ENCODE measurements at places on chromosomes 1 and 21.

DNA sequence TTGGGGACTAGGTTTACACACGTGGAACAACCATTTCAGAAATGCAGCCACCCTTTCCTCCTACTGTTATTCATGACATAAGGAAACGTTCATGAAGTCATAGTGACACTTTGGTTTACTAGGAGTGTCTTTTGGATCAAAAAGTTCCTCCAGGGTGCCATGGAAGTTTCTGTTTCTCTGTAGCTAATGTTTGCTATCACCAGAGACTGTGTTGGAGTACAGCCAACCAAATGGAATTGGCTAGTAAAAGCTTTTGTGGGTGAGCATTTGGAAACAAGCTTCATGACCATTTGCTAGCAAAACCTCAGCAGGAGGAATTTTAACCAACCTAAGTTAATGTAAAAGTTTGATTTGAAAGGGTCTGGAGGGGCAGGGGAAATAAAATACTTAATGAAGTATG lies 43.9 kb upstream of the ADGRL2 start:
- no peak for DNase-seq

- no peak for DNase-seq
Observed at GRCh38 chr1:202112859-202113689, 9.6 kb upstream of the GPR37L1 start.

DNA sequence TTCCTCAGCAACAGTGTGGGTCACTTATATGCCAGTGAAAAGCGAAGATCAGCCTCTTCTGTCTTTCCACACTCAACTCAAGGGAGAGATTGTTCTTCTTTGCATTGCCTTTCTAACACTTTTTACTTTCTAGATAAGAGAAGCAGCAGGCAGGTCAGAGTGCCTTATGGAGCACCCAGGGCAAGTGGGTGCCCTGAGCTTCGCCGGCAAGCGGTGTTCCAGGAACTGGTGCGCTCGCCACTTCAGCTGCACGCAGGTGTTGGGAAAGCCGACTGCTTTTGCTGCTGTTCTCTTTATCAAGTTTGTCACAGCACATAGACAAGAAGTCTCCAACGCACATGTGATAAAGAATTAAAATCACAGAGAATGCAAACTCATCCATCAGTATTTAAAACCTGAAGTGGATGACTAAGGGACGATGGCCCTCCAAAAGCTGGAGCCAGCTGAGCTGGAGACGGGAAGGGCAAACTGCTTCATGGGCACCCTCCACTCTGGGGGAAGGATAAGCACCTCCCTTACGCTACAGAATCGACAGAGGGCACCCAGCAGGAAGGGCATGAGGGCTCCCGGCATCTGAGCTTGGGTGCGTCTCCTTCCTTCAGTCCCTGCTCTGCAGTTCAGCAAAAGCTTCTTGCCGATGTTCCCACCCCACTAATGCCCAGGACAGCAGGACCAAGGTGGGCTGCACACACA lies 20.7 kb downstream of the UBE2G2 start:
- no peak for DNase-seq

DNA sequence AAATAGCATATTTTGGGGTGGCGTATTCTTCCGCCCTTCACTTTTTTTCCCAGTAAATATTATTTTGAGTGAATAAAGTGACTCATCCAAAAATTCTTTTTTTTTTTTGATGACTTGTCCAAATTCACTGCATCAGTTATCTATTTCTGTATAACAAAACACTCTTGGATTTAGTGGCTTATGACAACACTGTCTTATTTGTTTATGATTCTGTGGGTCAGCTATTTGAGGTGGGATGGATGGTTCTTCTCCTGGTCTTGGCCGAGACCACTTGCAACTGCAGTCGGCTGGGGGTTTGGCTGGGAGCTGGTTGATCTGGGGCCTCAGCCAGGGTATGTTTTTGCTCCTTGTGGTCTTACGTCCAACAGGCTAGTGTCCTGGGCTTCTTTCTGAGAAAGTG lies 39.9 kb upstream of the SRSF10 start:
- DNase-seq: no peak

- no peak for DNase-seq
Observed at GRCh38 chr1:234844479-234845031, 234.6 kb upstream of the IRF2BP2 start.

DNA sequence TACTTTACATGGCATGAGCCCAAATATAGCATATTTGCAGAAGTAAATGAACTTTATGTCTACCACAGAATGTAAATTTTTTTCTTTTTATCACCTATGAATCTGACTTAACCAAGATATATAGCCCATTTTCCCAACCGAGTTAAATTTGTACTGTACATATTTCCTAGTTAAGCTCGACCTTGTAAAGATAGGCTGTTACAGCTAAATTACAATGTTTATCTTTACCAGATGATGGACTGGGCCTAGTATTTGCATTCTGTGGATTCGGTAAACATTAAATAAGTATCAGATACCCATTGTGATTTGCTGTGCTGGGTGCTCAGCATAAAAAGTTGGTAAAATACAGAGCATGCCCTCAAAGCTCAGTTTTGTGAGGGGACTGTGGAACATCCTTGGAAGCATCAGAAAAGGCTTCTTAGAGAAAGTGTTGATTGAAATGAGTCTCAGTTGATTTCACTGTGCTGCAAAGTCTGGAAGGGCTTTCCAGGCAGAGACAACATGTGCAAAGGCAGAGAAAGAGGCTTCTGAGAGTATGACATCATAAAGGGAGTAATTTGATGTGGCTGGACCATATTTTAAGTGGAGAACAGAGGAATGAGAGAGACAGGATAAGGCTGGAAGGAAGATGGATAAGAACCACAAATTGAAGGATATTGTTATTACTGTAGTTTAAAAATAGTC lies 27.4 kb downstream of the MORC3 start:
- DNase-seq: no peak

GRCh38 chr1:14103878-14104430 lies 404.0 kb downstream of the PRDM2 start:
- DNase-seq: no peak

DNA sequence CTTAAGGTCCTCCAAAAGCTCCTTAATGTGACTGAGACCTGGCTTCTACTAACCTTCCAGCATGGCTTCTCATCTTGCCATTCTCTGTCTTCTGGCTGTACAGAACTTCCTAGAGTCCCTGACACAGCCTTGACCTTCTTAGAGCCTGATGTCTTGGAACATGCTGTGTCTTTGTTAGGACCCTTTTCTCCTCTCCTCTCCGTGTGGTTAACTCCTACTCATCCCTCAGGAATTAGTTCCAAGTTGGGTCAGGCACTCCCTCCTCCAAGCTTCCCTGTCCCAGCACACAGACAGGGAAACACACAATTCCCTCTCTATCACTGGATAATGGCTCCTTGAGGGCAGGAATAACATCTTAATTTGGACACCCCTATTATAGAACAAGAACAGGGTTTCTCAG lies 275.4 kb upstream of the USP24 start:
- no peak for DNase-seq

GRCh38 chr1:38239258-38239835 lies 192.8 kb upstream of the POU3F1 start:
- DNase-seq: no peak

- no peak for DNase-seq
Observed at GRCh38 chr1:228163007-228163753, 2.4 kb upstream of the IBA57 start.

- no peak for DNase-seq
Observed at GRCh38 chr1:25973610-25974321, 24.1 kb downstream of the PAFAH2 start.

- no peak for DNase-seq
Observed at GRCh38 chr1:197989058-197989457, 71.9 kb downstream of the LHX9 start.
